ENCODE measurements at places on chromosomes 11 and 22. TPM values are rescaled to one million over a fixed set of nuclear protein-coding genes. Genes with fewer than 3 reads are reported as not detected.

KRTAP5-6 gene
- not detected for polyA plus RNA-seq

JAML gene
- 2.0 TPM for polyA plus RNA-seq

MRGPRE gene
- polyA plus RNA-seq: not detected

FAM227A gene
- polyA plus RNA-seq: 0.72 TPM

CLTCL1 gene
- 10.7 TPM for polyA plus RNA-seq

PANX2 gene
- 2.0 TPM for polyA plus RNA-seq

CNTN5 gene
- 0.02 TPM for polyA plus RNA-seq

H19 gene
- 315 TPM for polyA plus RNA-seq

TBX10 gene
- not detected for polyA plus RNA-seq

TMEM151A gene
- polyA plus RNA-seq: 0.15 TPM

LARGE2 gene
- polyA plus RNA-seq: 0.42 TPM

TMA7B gene
- polyA plus RNA-seq: not detected

KREMEN1 gene
- 32.6 TPM for polyA plus RNA-seq

RBMXL2 gene
- not detected for polyA plus RNA-seq

MS4A6E gene
- polyA plus RNA-seq: not detected

BIRC3 gene
- 5.1 TPM for polyA plus RNA-seq

All from ovary (tissue), 10 donors.